ENCODE measurements at places on chromosomes 12 and 14.

GRCh38 chr14:100146531-100147091 lies 12.8 kb downstream of the DEGS2 start:
- peak; percentile 67 for DNase-seq

- DNase-seq, result no peak
These were observed 18.4 kb upstream of the ASCL1 start for GRCh38 chr12:102939059-102939458.

GRCh38 chr12:69161829-69162228 lies 77.5 kb upstream of the CPSF6 start:
- DNase-seq, result no peak

DNA sequence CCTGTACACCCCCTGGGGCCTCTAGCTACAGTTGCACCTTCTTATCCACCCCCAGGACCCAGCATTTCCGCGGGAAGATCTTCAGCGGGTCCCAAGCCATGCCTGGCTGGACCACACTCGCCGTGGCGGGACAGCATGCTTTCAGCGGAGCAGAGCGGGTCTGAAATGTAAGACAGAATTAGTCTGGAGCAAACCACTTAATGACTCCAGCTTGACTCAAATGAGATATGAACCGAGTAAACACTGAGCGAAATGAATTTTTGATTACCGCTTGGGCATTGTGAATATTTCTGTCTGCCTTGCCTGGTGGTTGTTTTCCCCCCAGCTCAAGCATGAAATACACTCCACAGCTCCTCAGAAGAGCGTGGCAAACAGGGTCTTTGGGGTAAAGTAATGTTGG lies 60.8 kb downstream of the SLC24A4 start:
- DNase-seq, result no peak
